ENCODE measurements at places on chromosomes 7 and 10.
A peak's percentile ranks its signal among the peaks of the same experiment; 100 is the strongest.

DNA sequence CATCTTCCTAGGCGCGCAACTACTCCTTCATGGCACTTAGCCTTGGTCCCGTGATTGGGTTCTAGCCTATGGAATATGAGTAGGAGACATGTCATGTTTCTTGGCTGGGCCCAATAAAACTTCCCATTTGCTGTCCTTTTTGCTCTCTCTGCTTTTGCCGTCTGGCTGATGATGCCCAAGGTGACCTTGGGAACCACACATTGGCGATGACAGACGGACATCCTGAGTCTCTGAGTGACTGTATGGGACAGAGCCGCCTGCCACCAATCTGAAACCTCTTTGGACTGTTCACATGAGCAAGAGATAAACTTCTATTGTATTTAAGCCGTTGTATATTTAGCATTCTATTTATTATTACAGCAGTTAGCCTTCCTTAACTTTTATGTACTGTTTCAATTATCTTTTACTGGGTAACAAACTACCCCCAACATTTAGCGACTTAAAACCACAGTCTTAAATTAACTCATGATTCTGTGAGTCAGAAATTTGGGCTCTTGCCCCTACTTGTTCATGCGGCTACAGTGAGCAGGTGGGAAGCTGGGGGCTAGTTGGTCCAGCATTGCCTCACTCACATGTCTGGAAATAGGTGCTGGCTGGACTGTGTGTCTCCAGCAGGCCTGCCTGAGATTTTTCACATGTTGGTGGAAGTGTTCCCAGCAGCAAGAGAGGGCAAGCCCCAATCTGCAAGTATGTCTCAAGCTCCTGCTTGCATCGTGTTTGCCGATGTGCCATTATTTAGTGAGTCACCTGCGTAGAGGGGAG is 71.7 kb downstream of the NOD1 start:
- peak; percentile 34 for DNase-seq

- no peak for DNase-seq
Measured at GRCh38 chr10:95785942-95786669, 30.1 kb downstream of the ENTPD1 start.

DNA sequence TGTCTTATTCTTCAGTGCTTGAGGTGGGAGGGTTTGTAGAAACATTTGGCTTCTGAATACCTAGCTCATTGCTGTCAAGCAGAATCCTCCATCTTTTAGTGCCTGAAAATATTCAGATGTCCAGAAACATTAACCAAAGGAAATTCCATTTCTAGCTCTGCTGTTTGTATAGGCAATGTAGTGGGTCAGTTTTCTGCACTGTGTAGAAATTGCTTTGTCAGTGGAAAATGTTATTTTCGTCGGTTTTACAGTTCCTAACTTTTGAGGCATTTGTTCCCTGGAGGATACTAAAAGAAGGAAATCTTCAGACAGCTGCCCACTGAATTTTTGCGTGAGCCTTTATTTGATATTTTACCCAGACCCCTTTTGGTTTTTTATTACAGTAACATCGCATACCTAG is 143.4 kb downstream of the TPST1 start:
- DNase-seq = no peak

DNA sequence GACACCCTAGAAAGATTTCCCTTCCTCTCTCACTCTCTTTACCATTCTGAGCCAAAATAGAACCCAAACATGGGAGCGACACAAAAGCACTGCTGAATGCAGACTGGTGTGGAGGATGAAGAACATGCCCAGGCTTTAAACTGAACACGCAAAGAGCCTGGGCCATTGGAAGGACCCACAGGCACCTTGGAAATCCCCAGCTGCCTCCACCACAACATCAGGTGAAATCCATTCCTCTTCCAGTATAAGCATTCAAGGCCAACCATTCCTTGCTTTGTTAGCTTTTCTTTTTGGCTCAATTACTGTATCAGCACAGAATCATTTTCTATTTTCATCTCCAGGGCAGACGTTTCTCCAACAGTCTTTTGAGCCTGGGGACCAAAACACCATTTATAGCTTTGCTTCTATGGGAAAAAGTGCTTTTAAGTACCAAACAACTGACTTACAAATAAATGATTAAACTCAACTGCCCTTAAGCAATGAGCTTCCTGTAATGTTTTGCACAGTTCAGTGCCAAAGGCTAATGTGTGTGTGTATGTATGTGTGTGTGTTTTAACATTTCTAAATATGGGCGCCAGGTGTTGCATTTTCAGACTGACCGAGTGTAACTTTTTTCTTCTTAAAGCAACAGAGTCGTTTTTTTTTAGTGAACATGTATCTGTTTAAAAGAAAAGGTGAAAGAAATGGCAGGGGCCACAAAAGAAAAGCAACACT is 16.2 kb upstream of the BLNK start:
- no peak for DNase-seq

- DNase-seq = peak; percentile 25
Measured at GRCh38 chr7:79515358-79515757, 61.9 kb upstream of the MAGI2 start.
